ENCODE measurements at places on chromosomes 5 and 9.

DNA sequence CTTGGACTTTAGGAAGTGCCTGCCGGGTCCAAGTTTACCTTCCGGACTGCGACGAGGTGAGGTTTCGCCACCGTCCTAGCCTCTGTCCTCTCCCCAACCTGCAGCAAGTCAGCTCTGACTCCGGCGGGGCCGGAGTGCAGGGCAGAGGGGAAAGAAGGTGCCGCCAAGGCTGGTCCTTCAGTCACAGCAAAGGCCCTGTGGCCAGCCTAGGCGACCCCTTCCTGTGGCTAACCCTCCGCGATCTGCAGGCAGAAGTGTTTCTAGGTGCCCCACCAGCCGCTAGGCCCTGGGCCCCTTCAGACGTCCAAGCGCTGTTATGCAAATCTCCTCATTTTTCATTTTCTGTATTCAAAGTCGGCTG is 11.1 kb upstream of the NKX2-5 start:
- no peak for DNase-seq

DNA sequence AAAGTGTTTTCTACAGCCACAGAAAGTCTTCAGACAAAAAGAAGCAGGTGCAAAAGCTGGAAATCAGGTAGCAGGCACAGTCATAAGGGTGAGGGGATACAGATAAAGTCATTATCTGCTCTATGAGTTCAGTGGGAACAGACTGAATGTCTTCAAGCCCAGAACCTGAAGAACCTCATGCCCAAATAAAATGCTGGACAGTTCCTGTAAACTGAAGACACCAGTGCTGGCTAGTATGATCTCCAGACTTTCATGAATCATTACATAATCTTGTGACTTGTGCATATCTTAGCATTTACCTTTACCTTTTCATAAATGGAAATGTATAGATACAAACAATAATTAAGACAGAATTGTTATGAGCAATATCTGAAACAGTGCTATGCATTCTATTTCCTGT is 728.7 kb downstream of the DNAH5 start:
- DNase-seq: no peak

DNA sequence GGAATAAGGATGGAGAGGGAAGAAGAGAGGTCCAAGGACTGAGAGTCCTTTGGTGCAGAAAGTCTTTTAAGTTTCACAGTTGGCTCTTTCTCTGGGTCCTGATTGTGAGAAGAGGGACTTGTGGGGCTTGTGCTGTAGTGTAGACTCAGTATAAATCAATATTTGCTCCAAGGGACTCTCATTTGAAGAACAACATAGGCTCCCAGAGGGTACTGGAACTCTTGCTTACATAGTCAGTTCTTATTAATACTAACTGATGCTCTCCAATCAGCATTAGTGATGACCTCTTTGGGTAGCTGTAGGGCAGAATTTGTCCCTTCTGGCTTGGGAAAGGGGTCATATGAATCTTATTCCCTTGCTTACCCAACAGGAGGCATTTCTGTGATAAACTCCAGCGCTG is 62.5 kb upstream of the CXCL14 start:
- DNase-seq: no peak

DNA sequence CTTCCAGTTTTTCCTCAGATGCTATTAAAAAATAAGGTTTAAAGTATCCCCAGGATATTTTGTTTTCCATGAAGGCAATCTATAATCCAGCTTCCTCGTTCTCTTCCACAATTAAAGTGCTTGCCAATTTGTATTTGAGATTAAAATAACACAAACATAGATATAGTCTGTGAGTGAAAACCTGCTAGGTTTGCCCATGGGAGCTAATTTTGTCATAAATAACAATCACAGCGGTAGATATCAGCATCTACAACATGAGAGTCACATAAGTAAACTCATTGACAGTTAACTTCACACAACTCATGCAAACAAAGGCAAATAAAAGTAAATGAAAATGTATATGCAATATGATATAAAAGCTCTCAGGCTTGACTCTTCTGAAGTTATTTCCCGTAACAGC is 29.2 kb upstream of the RASGRF2 start:
- DNase-seq: no peak

- DNase-seq: no peak
These were observed 202.6 kb downstream of the ADAMTSL1 start for GRCh38 chr9:18676525-18676924.

All from D341Med (cell line).